ENCODE measurements at places on chromosomes 3 and 15.

- no peak for DNase-seq
These were observed 51.8 kb downstream of the ABI3BP start for GRCh38 chr3:100941451-100941850.

- DNase-seq = no peak
These were observed 65.6 kb upstream of the OXTR start for GRCh38 chr3:8834974-8835373.

DNA sequence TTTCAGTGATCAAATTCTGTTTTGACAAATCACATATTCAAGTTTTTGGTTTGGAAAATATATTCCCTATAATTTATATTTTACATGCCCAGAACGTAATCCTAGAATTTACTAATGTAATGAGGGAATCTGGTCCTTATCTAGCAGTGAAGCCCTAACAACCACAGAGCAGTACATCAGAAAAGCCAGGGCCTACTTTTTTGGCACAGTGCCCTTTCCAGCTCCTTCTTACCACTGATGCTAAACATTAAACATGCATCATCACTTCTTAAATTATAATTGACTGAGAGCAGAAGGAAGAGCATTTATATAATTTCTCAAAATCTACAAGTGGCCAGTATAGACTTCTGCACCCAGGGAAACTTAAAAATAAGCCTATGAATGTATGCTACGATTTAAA, 66.7 kb downstream of the FBXL22 start:
- no peak for DNase-seq

- no peak for DNase-seq
These were observed 108.7 kb upstream of the TSPAN3 start for GRCh38 chr15:77179541-77179998.

- DNase-seq = no peak
These were observed 38.2 kb downstream of the MTMR10 start for GRCh38 chr15:30953183-30953582.

- DNase-seq = no peak
These were observed 787 bp upstream of the SLMAP start for GRCh38 chr3:57755368-57755675.

GRCh38 chr15:87967951-87968350, 288.6 kb downstream of the NTRK3 start:
- DNase-seq = no peak

- peak; percentile 77 for DNase-seq
These were observed 617 bp upstream of the HPS3 start for GRCh38 chr3:149128821-149129220.

All from osteoblast (primary cell).